ENCODE measurements at places on chromosomes 12 and 14. TPM values are rescaled to one million over a fixed set of nuclear protein-coding genes. Genes with fewer than 3 reads are reported as not detected.

The AMDHD1 gene
- polyA plus RNA-seq = 0.74 TPM

The OTUB2 gene
- 3.6 TPM for polyA plus RNA-seq

- no peak for DNase-seq
Observed at GRCh38 chr14:104092931-104093365, 7.4 kb downstream of the ASPG start.

- peak; percentile 58 for DNase-seq
Observed at GRCh38 chr12:93530358-93530757, 42.1 kb upstream of the SOCS2 start.

DNA sequence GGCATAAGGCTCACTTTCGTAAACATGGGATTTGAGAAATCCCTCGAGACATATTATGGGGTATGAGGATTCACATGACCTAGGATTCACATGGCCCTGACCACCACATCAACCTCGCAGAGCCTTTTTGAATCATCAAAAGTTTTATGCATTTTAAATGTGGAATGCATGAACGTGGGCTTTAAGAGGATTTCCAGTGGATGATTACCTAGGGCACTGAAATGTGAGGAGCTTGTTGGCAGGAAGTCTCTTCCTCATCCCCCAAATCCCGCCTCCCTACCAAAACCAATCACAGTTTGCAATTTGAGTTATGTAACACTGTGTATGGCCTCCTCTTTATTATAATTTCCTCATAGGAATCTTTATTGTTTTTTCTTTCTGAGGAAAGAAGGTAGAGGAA lies 659.6 kb upstream of the TBX3 start:
- DNase-seq = no peak

DNA sequence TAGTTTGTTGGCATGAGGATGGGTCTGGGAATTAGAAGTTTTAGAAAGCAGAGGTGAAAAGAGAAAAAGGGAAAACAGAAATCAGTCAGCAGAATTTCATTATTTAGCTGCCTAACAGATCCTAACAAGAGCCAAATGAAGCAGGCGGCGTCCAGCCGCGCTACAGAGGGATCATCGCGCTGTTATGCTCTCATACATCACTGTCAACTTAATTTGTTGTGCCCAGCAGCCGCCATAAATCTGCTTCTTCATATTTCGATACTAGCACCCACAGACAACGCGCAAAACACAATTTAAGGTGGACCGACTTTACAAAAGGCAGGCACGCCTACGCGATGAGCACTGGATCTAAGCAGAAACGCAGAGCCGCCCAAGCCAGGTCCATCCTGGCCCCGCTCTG lies 66.7 kb downstream of the SETD3 start:
- no peak for DNase-seq

- no peak for DNase-seq
Observed at GRCh38 chr14:106789318-106789717, 1262.9 kb downstream of the TMEM121 start.

DNA sequence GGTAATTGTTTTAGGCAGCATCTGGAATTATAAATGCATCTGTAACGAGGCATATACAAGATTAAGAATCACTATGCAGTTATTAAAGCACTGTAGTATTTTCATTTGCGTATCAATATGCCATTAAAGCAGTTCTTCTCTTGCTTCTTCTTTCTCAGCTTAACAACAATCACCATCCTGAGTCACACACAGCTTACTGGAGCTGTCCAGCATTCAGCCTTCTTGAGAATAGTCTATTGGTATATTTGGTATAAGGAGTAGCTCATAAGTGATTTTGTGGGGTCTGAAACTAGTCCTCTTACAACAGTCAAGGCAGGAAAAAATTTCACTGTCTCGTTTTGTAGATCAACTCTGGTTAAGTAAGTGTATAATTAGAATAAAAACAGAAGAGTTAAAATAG lies 523.0 kb upstream of the FOXG1 start:
- no peak for DNase-seq

All from left lung (tissue), 14 donors.